ENCODE measurements at places on chromosomes 11 and 22.

- no peak for DNase-seq
Measured at GRCh38 chr22:26535603-26535908, 23.3 kb upstream of the TFIP11 start.

DNA sequence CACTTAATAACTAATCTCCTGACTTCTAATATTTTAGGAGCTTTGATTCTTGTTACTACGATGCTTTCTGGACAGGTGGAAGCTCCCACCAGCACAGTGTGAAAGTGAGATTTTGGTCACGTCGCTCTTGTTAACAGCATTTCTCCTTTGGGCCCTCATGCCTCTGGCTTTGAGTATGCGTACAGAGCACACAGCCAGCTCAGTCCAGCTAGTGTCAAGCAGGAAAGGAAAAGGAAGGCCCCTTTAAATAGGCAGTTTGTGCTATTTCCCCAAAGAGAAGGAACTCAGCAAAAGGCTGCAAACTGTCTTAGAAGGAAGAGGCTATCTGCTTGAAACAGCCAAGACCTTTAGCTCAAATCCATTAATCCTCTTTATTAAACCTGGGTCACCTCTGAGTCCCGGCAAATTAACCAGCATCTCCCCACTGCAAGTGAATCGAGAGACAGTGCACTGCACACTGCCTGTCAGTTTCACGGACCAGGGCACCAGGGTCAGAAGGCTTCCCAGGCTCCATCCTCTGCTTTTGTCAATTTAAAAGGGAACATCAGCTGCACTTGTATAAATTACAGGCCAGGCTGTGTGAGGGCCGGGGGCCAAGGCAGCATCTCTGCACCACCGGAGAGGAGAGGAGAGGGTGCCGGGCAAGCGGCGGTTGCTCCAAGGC is 34.7 kb downstream of the OPCML start:
- no peak for DNase-seq

- DNase-seq, result no peak
Measured at GRCh38 chr22:48106715-48107259, 1344.3 kb downstream of the TBC1D22A start.

DNA sequence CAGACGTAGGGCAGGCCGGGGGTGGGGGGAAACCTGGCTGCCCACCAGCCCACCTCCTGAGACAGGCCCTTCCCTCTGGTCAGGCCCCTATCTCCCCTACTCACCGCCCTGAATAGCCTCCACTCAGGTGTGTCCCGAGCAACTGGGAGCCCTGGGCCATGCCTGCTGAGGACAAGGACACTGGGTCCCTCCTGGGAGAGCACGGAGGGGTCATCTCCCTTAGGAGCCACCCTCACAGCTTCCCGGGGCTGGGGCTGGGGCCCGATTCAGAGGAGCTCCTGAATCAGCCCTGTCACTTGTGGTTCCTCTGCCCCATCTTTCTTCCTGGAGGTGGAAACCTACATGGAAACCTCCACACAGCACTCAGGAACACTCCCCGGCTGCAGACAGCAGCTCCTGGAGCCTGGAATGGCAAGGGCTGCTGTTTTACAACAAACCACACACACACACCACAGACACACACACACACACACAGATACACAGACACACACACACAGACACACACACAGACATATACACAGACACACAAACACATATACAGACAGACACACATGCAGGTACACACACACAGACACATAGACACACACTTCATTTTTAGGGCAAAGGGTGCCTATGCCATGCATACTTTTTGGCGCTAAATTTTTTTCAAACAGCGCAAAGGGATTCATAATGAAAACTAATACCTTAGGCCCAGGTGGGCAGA is 9.6 kb upstream of the EMID1 start:
- DNase-seq, result no peak

- no peak for DNase-seq
Measured at GRCh38 chr11:44766112-44766971, 39.6 kb downstream of the TSPAN18 start.

DNA sequence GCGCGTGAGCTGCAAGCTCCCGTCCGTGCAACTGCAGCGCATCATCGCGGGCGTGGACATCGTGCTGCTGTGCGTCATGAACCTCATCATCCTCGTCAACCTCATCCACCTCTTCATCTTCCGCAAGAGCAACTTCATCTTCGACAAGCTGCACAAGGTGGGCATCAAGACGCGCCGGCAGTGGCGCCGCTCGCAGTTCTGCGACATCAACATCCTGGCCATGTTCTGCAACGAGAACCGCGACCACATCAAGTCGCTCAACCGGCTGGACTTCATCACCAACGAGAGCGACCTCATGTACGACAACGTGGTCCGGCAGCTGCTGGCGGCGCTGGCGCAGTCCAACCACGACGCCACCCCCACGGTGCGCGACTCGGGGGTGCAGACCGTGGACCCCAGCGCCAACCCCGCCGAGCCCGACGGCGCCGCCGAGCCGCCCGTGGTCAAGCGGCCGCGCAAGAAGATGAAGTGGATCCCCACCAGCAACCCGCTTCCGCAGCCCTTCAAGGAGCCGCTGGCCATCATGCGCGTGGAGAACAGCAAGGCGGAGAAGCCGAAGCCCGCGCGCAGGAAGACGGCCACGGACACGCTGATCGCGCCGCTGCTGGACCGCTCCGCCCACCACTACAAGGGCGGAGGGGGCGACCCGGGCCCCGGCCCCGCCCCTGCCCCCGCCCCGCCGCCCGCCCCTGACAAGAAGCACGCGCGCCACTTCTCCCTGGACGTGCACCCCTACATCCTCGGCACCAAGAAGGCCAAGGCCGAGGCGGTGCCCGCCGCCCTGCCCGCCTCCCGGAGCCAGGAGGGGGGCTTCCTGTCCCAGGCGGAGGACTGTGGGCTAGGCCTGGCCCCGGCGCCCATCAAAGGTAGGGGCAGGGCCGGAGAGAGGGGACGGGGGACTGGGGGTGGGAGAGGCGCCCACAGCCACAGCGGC is 7.3 kb downstream of the PANX2 start:
- DNase-seq, result no peak

DNA sequence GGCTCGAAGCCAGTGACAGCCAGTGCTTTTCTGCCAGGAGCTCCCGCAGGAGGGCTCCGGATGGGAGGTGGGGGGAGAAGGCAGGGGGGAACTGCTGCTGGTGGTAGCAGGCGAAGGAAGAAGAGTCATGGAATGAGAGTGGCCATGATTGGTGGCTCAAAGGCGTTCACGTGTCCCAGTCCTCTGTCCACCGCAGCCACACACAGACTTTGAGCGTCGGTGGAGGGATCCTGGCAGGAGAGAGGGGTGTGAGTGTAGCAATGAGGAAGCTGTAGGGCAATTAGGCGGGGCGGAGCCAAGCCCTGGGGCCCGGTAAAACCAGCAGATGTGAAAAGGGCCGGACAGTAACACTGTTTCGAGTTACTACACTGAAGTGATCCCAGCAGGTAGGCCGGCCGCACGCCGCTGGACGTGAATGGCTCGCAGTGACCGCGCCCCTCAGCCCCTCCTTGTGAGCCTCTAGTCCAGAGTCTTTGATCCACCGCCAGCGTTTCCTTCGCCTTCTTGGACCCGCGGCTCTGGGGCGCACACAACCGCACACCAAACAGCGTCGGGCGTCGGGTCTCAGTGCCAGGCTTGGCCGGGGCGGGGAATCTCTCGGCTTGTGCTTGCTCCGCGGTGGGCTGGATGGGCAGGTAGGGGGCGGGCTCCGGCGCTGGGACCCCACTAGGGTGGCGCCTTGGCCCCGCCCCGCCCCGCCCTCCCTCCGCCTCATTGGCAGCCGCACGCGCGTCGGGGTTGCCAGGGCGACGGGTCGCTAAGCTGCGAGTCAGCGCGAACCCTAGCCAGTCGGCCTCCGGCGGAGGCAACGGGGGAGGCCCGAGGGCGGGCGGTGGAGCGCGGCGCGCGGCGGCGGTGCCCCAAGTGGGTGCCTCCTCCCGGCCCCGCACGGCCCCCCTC is at the start of gene LRRC10B:
Gene LRRC10B (plus strand): TSS at position 788 of the 900 bp plus-strand sequence. CDS start 250 bp downstream, outside the sequence.
- DNase-seq, result peak; percentile 35

- no peak for DNase-seq
Measured at GRCh38 chr11:6201481-6201880, 2.5 kb downstream of the OR52W1 start.

DNA sequence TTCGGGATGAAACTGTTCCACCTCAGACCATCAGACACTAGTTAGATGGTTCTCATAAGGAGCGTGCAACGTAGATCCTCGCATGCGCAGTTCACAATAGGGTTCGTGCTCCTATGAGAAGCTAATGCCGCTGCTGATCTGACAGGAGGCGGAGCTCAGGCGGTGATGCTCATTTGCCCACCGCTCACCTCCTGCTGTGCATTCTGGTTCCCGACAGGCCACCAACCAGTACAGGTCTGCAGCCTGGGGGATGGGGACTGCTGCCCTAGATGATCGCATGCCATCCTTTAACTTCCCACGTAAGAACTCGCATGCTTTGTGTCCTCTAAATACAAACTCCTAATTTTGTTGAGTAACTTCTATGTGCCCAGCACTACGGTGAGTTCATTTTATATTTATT is 62.6 kb downstream of the EFCAB6 start:
- no peak for DNase-seq

DNA sequence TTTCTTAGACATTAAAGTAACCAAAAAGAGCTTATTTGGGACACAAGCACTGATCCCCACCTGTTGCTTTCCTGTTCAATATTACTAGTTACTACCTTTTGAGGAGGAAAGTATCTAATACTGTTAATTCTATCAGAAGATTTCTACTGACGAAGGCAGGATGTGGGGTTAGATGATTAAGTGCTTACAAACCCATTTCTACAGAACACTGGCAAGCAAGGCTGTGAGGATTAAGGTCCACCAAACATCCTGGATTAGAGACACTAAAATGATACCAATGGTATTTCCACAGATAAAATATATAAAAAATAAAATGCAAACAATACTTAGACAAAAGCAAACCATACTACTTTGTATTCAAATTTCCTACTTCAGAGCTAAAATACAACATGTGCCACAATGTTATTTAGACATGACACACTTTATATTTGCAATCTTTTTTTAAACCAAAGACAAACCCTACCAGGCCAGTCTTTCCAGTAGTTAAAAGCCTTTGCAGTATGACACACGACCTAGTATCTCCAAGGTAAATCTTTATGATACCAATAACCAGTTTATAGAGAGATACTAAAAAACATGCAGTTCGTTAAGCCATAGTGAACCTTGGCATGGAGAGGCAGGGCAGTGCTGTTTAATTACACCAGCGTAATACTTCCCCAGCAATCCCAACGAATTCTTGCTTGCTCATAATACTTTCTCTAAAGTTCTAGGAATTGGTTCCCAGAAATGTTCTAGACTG is 71.2 kb upstream of the TP53AIP1 start:
- no peak for DNase-seq

DNA sequence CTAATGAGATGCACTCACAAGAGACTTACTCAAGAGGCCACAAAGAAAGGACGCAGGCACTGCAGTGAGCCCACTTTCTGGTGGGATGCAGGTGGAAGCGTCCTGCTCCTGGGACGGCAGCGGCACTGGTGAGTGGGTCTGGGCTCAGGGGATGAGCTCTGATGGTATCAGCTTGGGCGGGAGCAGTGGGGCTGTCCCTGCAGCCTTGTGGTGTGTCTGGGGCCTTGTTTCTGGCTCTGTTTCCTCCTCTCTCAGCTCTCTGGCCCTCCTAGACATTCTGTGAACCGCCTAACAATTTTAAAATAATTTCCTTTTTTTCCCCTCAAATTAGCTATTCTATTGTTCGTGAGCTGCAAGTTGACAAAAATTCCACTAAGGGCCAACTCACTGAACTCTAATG is 8.8 kb upstream of the ST14 start:
- DNase-seq, result no peak

- DNase-seq, result no peak
Measured at GRCh38 chr11:129285402-129285786, 90.3 kb upstream of the BARX2 start.

DNA sequence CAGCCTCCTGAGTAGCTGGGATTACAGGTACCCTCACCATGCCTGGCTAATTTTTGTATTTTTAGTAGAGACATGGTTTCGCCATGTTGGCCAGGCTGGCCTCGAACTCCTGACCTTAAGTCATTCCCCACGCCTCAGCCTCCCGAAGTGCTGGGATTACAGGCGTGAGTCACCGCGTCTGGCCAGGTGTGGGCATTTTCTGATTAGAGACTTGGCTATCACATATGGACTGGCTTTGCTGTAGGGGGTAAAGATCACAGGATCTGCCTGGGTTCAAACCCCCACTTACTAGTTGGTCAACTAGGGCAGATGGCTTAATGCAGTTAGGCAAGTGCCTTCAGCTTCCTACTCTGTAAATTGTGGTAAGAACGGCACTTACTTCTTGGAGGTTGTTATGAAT is 6.5 kb downstream of the CD248 start:
- no peak for DNase-seq

DNA sequence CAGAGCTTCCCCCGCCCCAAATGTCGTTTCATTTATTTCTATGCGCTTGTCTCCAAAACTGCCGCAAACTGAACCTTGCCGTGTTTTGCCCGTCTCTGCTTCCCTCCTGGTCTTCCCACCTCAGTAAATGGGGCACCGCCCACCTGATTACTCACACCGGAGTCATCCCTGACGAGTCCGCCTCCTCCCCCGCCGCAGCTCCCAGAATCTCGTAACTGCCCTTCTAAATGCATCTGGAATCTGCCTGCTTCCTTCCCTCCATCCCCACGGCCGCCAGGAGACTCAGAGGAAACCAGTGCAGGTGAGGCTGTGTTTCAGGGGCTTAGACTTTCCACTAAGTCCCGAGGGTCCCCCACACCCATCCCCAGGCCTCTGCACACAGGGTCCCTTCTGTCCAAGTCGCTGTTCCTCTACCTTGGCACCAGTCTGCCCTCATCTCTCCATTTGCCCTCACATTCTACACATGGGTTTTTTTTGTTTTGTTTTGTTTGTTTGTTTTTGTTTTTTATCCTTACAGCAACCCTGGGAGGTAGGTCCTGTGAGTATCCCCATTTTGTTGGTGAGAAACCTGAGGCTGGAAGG is 62.6 kb upstream of the PHF21B start:
- DNase-seq, result no peak

DNA sequence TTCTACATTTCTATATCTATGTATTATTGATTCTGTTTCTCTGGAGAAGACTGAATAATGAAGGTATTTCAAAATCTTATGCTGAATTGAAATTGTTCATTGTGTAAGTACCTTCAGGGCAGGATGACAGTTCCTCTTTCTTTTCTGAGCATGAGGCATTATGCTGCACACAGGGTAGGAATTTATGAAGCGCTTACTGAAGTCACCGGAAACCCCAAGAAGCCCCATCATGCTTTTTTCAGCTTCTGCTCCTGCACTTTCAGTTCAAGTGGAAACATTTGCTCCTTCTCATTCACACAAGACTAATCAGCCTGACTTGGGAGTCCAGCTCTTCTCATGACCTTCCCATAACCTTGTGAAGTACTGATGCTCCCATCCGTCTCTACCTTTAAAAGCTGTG is 314.7 kb upstream of the SORL1-AS1 start:
- DNase-seq, result no peak

DNA sequence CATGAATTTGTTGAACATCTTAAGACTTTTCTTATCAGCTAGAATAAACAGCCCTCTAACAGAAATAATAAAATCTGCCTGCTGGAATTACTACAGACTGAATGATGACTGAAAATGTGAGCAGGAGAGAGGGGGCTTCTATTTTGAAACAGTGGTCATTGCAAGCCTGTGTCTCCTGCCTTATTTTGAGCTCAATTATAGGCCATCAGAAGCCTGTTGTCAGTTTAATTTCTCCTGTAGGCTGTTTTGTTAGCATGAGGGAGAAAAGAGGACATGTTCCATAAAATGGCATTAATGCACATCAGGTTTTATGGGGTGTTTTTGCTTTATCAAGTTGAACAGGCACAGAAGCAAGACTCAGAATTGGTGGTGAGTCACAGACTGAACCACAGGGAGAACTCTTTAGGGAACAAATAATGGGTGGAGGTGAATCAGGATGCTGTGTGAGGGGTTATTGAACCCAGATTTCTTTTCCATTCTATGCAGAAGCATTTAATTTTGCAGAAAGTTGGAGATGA is 129.1 kb downstream of the PARVA start:
- no peak for DNase-seq

GRCh38 chr11:82089426-82089825 is 644.2 kb downstream of the FAM181B start:
- no peak for DNase-seq
